SK-N-DZ (cell line): ENCODE measurements at places on chromosomes 4 and X.

GRCh38 chr4:25771672-25772071 is 91.1 kb downstream of the SEL1L3 start:
- no peak for DNase-seq

DNA sequence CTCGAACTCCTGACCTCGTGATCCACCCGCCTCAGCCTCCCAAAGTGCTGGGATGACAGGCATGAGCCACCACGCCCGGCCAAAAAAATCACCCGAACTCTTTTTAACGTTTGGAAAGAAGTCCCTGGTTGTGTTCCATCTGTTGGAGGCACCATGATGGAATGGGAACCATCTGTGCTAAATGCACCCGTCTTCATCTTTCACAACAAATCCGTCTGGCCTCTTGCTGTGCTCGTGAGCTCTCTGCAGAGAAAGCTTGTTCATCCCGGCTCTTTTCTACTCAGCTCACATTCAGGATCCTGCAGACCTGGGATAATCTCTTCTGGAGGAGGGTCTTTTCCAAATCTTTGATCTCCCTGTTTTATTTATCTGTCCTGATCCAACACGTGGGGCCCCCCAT is 188.8 kb downstream of the CRLF2 start:
- no peak for DNase-seq

DNA sequence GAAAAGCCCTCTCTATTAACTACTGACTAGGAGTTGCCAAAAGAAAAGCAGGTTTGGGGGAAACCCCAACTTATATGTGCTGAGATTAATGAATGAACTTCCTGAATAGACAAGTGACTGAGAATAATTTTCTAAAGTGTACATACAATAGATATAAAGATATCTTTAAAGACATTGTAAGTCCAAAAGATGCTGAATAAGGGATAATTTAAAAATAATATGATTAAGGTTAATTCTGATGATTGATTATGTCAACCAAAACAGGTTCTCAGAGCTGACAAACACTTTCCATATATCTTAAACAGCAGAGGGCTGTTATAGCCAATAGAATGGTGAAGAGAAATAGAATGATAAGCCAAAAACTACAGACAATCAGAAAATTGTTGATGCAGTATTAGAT is 28.6 kb downstream of the AGA start:
- DNase-seq, result no peak

GRCh38 chr4:17163156-17163771 is 264.8 kb upstream of the LDB2 start:
- no peak for DNase-seq

DNA sequence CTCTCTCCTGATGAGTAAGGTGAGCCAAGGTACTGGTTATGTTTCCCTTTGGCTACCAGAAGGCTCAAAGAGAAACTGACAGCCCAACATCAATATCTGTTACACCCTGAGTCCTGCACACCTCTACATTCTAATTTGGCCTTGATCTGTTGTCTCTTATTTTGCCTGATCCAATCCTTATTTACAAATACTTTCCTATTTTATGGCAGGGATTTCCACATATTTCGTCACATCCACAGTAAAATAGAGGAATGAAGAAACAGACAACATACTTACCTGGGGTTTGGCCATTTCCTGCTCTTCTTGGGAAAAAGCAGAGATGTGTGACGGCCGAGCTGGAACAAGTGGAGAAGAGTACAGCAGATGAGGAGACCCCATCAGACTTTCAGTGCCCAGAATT is 1.5 kb downstream of the ZNF182 start:
- no peak for DNase-seq

GRCh38 chr4:83732114-83732635 is 196.3 kb downstream of the GPAT3 start:
- DNase-seq, result no peak

DNA sequence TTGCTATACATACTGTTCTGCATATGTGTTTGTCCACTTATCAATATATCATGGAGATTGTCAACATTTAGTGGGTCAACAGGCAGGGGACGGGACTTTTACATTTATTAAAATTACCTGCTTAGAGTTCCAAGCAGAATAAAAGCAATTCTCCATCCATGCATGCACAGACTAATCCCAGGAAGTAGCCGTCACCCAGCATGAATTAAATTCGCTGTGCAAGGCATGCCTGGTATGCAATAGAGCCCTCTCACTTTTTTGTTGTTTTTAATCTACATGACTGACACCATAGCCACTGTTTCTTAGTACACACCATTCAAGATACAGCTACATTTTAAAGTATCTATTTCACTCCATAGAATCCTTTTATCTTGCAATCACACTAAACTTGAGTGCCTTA is 108.9 kb downstream of the USP46 start:
- DNase-seq, result no peak

GRCh38 chr4:127518046-127518445 is 114.7 kb upstream of the INTU start:
- DNase-seq, result no peak

- no peak for DNase-seq
Observed at GRCh38 chrX:107742700-107743191, 32.8 kb downstream of the TSC22D3 start.

DNA sequence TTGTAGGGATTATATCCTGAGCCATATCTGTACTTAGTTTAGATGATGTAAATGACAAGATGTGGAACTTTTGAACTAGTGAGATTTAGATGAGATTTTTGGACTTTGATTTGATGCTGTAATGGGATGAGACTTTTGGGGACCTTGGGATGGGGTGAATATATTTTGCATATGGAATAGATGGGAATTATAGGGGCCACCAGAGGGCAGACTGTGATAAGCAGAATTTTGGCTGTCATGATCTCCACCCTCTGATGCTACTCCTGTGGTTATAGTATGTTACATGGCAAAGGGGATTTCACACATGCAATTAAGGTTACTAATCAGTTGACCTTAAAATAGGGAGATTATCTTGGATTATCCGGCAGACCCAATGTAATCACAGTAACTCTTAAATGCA is 214.0 kb upstream of the NHS start:
- no peak for DNase-seq

- no peak for DNase-seq
Observed at GRCh38 chr4:139558235-139559088, 2.4 kb upstream of the SETD7 start.

- no peak for DNase-seq
Observed at GRCh38 chr4:100188829-100189228, 1.4 kb downstream of the DDIT4L start.

- DNase-seq, result no peak
Observed at GRCh38 chrX:38206542-38206941, 14.1 kb downstream of the SRPX start.

DNA sequence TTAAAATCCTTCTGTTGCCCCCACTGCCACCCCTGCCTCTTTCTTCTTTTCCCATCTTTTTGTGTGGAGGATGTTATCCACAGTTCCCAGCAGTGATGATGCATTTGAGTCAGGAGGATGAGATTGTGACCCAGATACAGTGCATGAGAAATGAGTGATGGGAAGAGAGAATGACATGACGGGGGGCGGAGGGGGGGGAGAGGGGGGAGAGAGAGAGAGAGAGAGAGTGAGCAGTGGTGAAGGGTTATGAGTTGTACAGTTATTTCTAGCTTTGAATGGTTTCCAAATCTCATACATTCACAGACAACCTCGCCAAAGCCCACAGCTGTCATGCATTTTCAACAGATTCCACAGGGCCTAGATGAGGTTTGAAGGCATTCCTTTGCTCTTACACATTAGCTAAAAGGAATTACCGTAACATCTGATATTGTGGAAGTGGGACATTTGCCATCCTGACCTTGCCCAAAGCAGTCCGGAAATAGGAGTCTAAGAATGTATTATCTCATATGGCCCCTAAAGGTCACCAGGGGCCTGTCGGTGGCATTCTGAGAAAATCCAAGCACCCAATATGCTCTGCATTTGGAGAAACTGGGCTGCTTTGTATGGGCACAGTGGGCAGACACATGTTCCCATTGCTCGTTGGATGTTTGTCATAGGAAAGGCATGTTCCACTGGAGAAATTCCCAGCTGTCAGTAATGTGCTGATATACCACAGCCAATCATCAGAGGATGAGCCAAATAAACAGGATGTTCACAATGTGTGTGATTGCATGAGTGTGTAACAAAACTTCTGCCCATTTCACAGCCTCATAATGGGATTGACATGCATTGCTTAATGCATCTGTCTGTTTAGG is 435.8 kb downstream of the SPRY1 start:
- DNase-seq, result no peak

GRCh38 chr4:8167815-8168214 is 9.2 kb upstream of the ABLIM2 start:
- DNase-seq, result no peak

GRCh38 chr4:5051278-5052203 is at the start of gene STK32B:
TSS of gene STK32B (plus strand) at chr4:5051480.
- peak; percentile 64 for DNase-seq

DNA sequence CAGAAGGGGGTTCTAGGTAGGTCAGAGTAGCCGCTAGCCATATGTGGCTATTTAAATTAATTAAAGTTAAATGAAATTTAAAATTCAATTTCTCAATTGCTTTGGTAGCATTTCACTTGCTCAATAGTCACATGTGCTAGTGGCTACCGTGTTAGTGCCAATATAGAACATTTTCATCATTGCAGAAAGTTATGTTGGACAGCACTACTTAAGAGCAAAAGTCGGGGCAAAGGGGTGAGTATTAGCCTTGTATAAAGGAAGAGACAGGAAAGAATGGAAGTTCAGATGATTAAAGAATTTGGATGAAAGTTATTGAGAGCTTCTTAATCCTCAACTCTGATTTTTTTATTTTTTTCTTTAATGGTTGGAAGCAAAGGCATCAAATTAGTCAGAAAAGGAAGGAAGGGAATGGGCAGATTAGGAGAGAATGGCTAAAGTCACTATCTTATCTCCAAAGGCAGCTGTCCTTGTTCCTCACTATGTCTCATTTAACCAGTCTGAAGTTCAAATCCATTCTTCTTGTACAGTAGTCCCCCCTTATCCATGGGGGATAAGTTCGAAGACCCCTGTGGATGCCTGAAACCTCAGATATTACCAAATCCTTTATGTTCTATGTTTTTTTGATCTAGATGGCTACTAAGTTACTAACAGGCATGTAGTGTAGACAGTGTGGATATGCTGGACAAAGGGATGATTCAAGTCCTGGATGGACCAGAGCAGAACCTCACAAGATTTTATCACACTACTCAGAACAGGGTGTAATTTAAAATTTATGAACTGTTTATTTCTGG is 22.9 kb downstream of the OCIAD1 start:
- no peak for DNase-seq
